ENCODE measurements at places on chromosomes 11 and 22.

DNA sequence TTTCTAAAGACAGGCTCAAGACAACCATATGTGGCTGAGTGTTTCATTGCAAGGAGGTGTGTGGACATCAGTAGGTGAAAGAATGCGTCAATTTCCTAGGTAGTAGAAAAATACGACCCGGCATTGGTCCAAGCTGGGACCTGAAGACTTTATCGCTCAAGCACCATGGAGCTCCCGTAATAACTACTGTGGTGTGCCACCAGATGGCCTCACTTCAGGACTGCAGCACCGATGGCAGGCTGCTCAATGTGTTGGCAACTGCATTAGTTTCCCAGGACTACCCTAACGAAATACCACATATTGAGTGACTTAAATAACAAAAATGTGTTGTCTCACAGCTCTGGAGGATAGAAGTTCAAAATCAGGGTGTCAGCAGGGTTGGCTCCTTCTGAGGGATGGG lies 72.4 kb upstream of the FAT3 start:
- no peak for DNase-seq

DNA sequence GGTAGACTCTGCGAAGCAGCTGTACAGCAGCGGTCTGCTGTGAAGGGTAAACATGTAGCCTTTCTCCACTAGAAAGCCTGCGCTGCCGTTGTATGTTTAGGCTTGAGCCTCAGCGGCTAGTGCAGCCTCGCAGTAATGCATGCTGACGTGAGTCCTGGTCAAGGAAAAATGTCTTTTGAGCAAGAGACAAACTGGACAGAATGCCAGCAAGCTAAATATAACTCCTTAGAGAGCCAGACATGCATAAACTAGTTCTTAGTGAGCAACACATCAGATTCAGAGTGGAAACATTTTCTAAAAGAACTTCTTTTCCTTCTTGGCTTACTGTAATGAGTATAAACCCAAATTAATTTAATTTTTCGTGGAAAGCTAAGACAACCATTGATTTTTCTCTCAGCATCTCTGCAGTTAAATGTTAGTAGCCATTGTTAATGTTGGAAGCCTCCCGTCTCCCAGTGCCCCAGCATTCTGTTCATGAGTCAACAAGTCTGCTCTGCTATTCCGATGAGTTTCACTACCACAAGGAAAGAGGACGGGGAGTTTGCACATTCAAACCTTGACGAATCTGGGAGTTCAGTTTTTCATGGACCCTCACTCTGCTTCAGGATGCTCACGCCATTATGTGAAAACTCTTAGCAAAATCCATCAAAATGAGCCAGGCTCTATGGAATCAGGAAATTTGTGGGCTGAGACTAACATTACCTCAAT lies 51.4 kb downstream of the JAM3 start:
- peak; percentile 71 for DNase-seq

GRCh38 chr11:74571062-74571399 lies 21.4 kb upstream of the POLD3 start:
- no peak for DNase-seq

GRCh38 chr11:48019217-48019584 lies 38.8 kb downstream of the PTPRJ start:
- no peak for DNase-seq

GRCh38 chr11:134100171-134100570 lies 31.3 kb downstream of the JAM3 start:
- DNase-seq, result no peak

DNA sequence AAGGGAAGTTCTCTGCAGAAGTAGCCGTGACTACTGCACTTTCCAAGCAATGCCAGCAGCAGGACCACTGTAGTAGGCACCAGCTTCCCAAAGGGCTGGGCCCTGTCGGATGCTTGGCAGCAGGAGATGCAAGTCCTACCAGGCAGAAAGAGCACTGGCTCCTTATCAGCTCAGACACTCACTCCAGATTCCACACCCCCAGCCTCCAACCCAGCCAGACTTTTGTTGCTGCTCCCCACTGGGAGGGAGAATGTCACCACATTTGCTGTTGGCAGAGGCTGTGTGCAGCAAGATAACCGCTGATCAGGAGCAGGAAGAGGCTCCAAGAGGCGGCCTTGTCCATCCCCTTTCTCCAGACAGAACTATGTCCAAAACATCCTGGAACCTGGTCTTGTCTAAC lies 118.7 kb downstream of the C11orf58 start:
- DNase-seq, result peak; percentile 79

DNA sequence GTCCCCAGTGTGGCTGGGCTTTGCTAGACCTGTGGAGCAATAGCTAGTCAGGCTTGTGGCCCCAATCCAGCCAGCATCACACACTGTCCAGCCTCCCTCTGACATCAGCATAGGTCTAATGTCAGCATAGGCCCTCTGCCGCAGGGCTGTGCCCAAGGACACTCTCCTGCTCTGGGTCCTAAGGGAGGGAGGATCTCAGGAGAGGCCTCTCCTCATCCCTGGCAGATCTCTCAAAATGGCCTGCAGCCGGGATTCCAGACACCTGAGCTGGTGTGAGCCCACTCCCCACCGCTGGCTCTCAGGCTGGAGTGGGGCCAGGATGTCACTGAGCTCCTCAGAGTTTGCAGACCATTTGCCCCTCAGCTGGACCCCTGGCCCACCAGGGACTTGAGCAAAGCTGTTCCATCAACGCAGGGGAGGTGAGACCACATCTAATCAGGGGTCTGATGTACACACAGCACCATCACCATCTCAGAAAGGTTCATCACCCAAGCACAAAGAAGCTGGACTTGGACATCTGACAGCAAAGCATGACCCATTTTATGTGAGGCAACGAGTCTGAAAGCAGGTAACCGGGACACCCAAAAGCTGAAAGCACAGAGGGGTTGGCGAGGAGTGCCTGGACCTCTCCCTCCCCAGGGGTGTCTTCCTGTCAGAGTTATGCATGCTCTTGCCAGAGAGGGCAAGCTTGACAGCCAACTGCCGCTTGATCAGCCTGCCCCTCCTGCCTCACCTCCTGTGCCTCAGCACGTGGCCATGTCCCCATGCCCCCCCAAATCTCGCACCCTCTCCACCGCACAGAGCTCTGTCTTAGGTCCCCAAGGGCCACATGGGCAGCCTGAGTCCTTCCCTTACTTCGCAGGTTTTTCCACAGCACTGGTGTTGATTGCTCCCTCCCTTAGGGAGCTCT lies 69.7 kb upstream of the SEPTIN5 start:
- no peak for DNase-seq

- DNase-seq, result no peak
Measured at GRCh38 chr11:18791207-18791968, at the start of gene PTPN5. PTPN5 (minus strand) TSS chr11:18791798; CDS start chr11:18771958, 19,840 bp downstream.

DNA sequence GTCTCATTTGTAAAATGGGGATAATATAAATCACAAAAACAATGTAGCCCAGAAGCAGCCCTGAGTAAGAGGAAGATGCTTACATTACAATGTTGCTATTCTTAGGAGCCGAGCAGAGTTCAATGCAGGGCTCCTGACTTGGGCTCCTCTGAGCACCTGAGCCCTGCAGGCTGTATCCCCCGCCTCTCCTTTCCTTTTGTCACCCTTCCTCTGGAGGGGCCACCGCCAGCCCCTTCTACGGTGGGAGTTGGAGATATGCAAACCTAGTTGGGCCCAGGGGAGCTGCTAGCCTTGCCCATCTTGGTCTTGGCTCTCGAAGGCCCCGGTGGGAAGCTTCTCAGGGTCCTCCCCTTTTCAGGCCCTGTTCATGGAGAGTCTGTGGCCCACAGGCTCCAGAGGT lies 8.4 kb upstream of the CSNK1E start:
- no peak for DNase-seq

DNA sequence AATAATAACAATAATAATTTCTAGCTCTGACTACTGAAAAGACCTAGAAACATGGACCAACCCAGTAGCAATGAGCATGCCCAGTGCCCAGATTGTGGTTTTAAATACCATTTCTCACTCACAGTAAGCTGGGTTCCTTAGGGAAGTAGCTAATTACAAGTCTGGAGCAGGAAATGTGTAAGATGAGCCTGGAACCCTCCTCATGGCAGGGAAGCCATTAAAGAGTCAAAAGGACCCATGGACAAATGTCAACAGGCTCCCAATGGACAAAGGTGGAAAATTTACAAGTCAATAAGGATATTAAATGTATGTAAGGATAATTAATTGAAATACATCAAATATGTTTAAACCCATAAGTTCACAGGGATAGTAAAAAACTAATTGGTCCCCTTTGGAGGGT lies 10.6 kb upstream of the CSNK2A3 start:
- DNase-seq, result no peak

DNA sequence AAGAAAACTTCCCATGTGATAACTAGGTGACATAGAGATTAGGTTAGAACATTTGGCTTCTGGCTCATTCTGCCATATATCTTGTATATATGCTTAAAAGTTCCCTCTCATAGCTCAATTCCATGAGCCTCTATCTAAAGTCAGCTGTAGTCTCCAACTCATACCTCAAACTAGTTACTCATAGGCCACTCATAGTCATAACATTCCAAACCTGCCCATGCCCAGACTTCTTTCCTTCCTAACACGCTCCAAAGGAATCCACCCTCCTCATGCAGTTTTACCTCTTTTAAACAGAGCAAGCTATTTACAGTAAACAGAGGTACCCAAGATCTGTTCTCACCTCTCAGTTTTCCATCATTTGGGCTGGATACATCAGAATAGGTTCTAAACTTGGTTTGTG lies 39.4 kb downstream of the GLYATL2 start:
- no peak for DNase-seq

- no peak for DNase-seq
Measured at GRCh38 chr22:36806835-36807234, 10.0 kb downstream of the PVALB start.

GRCh38 chr11:130813638-130814037 lies 102.6 kb downstream of the SNX19 start:
- DNase-seq, result no peak

DNA sequence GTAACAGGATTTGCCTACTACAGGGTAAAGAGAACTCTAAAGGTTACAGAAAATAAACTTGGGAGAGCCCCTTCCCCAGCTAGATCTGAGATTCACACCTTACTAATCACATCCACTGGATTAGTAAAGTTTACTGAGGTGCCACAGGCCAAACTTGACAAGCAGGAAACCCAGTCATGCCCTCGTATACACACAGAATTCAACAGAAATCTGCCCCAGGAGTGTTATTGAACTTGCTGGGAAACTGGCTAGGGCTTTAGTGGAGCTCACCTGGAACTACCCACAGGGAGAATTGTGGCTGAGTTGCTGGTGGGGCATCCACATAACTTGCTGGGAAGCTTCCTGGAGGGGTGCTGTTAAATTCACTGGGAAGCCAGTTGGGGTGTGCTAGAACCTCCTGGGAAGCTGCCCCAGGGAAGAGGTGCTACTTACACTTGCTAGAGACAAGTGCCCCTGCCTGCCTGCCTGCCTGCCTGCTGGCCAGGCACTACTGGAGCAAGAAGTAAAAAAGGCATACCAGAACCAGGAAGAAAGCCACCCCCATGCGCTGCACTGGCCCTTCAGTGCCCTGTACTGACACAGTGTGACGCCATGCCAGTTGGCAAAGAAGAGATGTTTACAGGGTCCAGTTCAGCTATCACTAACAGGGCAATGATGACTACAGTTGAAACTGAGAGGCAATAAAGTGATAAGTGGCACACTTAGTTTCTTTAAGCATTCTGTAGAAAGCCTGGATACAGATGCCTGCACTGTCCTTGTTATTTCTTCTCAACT lies 106.5 kb downstream of the ALX4 start:
- DNase-seq, result no peak

DNA sequence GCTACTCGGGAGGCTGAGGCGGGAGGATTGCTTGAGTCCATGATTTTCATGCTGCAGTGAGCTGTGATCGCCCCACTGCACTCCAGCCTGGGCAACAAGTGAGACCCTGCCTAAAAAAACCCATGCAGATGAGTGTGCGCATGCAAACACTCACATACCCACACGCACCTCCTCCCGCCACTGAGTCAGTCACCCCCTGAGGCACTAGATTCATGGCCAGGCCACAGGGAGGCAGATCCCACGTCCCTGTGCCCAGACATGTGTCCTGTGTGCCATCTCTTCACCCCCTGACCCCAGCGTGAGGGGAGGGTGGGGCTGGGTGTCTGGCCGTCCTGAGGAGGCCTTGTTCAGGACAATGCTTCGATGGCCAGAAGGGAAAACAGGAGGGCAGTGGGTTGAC lies 15.5 kb downstream of the RELT start:
- DNase-seq, result no peak

DNA sequence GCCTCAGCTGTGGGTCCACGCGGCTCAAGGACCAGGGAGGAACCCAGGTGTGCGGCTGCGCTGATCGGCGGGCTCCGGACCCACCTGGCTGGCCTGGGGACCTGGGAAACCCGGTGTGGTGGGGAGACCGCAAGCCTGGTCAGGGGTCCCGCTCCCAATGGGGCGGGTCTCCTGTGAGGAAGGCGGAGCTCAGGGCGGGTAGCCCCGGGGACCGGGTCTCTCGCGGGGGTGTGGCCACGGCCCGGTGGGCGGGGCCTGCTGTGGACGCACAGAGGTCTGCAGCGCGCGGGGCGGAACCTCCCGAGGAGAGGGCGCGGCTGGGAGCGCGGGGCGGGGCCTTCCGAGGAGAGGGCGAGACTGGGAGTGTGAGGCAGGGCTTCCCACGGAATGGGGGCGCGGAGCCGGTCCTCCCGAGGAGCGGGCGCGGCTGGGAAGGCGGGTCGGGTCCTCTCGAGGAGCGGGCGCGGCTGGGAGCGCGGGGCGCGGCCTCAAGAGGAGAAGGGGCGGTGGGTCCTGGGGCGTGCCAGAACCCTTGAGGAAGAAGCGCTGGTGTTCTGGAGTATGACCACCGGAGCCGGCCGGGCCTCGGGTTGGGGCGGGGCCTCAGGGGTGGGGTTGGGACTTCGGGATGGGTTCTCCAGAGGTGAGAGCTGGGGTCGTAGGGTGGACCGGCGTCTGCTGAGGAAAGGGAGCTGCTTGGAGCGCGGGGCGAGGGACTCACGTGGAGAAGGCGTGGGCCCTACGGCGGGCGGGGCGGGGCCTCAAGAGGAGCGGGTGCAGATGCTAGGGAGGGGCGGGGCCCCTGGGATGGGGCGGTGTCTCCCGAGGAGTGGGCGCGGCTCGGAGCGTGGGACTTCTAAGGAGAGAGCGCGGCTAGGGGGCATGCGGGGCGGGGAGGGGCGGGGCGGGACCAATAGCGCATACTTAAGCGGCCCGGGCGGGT lies 20.8 kb downstream of the DGCR6L start:
- peak; percentile 69 for DNase-seq

DNA sequence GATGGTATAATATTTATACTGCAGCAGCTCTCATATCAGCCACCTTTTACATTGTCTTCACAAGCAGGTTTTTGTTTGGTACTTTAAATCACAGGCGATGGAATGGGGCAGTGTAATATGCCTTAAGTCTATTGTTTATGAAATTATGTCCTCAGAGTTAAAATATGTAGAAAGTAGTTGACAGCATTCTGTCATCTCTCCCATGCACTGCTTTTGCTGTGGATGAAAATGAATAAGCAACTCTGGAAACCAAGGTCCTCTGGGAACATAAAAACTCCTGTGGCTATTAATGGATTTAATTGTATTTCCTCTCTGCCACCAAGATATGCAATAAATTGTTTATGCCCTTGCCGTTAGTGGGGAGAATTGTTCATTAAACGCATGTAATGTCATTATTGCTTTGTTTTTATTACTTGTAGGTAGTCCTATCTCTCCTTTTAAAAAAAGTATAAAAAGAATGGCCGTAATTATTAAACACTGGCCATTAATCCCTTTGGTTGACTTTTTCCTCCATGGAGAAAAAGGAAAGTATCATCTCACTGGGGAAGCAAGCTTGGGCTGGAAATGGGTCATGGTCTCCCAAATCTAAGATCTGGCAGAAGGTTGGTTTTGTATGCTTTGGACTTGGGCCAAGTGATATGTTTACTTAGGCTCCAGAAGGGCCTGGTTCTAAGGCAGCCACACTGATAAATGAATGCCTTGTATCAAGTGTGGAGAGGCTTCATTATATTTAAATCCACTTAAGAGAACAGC lies 13.1 kb downstream of the PACS1 start:
- peak; percentile 56 for DNase-seq

GRCh38 chr11:128563942-128564641 lies 23.3 kb downstream of the ETS1 start:
- no peak for DNase-seq
